Fibroblast of skin of left biceps (primary cell): ENCODE measurements at places on chromosomes 7 and 10.

DNA sequence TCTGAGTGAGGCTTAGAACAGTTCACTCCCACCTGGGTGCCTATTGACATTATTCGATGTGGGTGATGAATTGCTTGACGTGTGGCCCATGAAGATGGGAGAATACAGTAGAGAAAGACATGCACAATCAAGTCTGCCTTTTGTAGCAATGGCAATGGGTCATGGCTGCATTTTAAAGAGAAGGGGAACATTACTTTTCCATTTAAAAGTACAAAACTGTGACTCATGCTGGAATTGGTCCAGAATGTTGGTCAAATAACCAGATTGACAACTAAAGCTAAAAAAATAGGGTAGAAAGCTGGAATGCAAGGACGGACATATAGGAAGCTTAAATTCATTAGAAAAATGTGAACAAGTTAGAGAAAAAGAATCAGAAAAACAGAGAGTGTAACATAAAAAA lies 104.1 kb upstream of the SLC25A13 start:
- no peak for DNase-seq

- DNase-seq = peak; percentile 57
These were observed 34.2 kb downstream of the CYP17A1 start for GRCh38 chr10:102802920-102803534.

DNA sequence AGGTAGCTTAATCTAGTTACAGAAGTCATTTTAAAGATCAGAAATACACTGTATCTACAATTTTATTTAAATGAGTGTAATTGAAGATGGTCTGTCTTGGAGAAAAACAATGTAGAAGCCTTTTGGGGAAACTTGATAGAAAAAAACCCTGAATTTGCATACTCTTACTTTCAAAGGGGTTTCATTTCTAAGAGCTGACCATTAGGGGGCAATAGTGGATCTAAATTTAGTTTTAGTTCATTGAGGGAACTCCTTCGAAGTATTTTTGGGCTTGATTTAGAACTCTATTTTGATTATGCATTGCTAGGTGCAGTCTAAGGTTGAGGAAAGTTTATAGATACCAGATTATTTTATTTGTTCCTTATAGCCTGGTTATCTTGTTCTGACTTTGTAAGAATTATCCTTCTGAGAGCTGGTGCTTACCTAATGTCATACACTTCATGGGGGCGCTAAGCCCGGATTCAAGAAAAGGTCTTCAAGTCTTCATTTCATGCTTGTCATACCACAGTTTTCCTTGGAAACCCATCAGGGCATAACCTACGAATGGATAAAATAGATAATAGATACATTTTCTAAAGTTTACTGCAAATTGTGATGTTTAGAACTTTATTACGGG lies 69.1 kb upstream of the MXI1 start:
- peak; percentile 36 for DNase-seq

- DNase-seq = no peak
These were observed 192.7 kb downstream of the TCF7L2 start for GRCh38 chr10:113142601-113143362.

- no peak for DNase-seq
These were observed 335.3 kb downstream of the GLRX3 start for GRCh38 chr10:130471486-130471885.

DNA sequence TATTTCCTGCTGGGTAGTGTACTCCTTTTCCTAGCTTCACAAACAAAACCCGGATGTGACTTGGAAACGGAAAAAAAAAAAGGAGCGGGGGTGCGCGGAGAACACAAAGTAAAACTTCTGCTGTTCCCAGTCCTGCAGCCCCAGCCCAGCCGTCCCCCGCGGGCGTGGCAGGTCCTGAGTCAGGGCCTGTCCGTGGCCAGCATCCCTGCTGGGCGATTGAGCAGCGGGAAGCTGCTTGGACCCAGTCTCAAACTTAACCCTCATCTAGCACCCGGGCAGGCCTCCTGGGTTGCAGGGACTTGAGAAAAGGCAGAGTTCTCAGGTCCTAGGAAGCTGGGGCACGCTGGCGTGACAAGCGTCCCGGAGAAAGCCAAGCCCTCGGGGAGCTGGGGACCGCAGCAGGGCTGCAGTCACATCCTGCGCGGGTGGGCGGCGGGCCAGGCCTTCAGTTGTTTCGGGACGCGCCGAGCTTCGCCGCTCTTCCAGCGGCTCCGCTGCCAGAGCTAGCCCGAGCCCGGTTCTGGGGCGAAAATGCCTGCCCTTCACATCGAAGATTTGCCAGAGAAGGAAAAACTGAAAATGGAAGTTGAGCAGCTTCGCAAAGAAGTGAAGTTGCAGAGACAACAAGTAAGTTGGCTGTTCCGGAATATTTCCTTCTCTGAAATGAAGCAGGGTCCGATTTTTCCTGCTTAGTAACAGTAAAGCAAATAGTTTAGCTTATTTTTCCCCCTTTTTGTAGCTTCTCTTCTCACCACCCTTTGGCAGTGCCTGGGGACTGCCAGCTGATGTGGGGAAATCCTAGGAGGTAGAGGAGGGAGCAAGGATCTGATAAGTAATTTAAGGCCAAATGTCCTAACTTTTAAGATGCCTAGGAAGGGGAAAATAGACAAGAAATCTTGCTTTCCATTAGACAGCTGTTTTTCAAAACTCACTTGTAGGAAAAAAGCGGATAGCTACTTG lies at the start of gene GNG11:
GNG11 (plus strand) TSS at position 129 of the 960 bp plus-strand sequence; CDS start at position 532, 403 bp downstream.
- no peak for DNase-seq

- DNase-seq = no peak
These were observed 1.5 kb downstream of the PVRIG start for GRCh38 chr7:100221231-100221718.
